SW 1271 (cell line): ENCODE measurements at places on chromosomes 4 and X.

- no peak for DNase-seq
Measured at GRCh38 chr4:89665662-89666061, 171.3 kb downstream of the SNCA start.

DNA sequence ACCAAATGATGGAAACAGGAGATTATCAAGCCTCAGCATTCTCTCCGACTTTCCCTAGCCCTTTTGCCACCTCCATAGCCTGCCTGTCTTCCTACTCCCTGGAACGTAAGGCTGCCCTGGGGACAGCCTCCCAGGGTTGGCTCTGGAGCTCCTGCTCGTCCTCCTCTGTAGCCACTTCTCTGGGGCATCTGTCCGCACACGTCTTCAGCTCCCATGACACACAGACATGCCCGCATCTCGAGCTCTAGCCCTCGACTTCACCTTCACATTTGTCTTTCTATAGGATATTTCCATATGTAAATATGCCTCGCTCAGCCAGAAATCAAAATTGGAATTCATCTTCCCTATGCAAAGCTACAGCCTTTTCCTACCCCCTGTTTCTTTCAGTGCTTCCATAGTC lies 67.7 kb downstream of the TSC22D3 start:
- no peak for DNase-seq

GRCh38 chr4:168619266-168619631 lies 122.4 kb downstream of the PALLD start:
- no peak for DNase-seq

GRCh38 chr4:126821152-126821551 lies 811.6 kb upstream of the INTU start:
- no peak for DNase-seq

DNA sequence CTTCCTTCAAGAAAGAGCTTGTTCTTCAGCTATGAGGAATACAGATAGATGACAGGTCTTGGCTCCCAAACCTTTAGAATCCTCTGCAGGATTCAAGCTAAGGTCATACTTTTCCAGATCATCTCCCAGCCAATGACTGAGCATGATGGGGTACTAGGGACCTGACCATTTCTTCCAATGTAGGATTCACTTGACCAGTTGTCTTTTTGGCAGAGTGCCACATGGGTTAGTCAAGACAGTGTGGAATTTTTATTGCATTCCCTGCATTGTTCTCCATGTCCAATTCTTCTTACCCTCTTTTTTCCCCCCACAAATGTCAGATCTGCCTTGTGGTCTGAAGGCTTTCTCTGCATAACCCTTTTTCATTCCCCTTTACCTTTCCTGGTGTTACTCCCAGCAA lies 99.5 kb downstream of the CCSER1 start:
- no peak for DNase-seq

GRCh38 chrX:18875256-18875878 lies 108.5 kb downstream of the PHKA2 start:
- no peak for DNase-seq
